Left hindlimb (tissue), 1 donor: ENCODE measurements at places on chromosomes 3 and 15.

- DNase-seq = no peak
These were observed 184.5 kb downstream of the FHIT start for GRCh38 chr3:61066800-61067199.

GRCh38 chr3:160176923-160177322 lies 48.3 kb upstream of the C3orf80 start:
- DNase-seq = no peak

GRCh38 chr3:104066658-104067057 lies 1300.1 kb upstream of the ALCAM start:
- no peak for DNase-seq

GRCh38 chr15:94026458-94027304 lies 204.7 kb upstream of the MCTP2 start:
- DNase-seq = peak; percentile 52

DNA sequence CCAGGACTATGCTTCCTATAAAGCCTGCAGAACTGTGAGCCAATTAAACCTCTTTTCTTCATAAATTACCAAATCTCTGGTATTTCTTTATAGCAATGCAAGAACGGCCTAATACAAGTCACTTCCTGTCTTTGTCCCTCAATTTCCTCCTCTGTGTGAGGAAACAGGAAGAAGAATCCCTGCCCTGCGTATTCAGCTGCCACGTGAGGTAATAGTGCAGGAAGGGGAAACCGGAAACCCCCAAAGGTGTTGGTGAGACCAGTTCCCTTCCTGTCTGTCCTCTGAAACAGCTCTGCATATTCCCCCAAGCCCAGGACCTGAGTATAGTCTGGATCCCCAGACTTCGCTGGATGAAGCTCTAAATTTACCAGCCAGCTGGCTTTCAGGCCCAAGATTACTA lies 18.1 kb upstream of the PTPN23 start:
- no peak for DNase-seq
